Esophagus muscularis mucosa (tissue), 4 donors: ENCODE measurements at places on chromosomes 5 and 9. TPM values are rescaled to one million over a fixed set of nuclear protein-coding genes. Genes with fewer than 3 reads are reported as not detected.
A peak's percentile ranks its signal among the peaks of the same experiment; 100 is the strongest.

BICD2 gene
- total RNA-seq = 44.0 TPM

ZNF462 gene
- 34.5 TPM for total RNA-seq

C9orf153 gene
- 0.46 TPM for total RNA-seq

SEC61B gene
- total RNA-seq = 66.3 TPM

IL3 gene
- not detected for total RNA-seq

GRCh38 chr5:150658699-150659265, 2.3 kb upstream of the MYOZ3 start:
- H3K4me3 ChIP-seq = no peak overlapping the region
- no peak overlapping the region for H3K27ac ChIP-seq

- H3K27ac ChIP-seq = peak overlapping the region; percentile 7
- peaks cover 13% of the 10 kb centered on the region for H3K4me1 ChIP-seq
- H3K4me3 ChIP-seq = no peak overlapping the region
- H3K27me3 ChIP-seq = no peaks in the 10 kb centered on the region
Observed at GRCh38 chr5:138937392-138938387, 62.6 kb upstream of the LRRTM2 start.

GRCh38 chr5:153831973-153832372, 206.7 kb downstream of the FAM114A2 start:
- no peak overlapping the region for H3K4me3 ChIP-seq
- no peaks in the 10 kb centered on the region for H3K4me1 ChIP-seq

DNA sequence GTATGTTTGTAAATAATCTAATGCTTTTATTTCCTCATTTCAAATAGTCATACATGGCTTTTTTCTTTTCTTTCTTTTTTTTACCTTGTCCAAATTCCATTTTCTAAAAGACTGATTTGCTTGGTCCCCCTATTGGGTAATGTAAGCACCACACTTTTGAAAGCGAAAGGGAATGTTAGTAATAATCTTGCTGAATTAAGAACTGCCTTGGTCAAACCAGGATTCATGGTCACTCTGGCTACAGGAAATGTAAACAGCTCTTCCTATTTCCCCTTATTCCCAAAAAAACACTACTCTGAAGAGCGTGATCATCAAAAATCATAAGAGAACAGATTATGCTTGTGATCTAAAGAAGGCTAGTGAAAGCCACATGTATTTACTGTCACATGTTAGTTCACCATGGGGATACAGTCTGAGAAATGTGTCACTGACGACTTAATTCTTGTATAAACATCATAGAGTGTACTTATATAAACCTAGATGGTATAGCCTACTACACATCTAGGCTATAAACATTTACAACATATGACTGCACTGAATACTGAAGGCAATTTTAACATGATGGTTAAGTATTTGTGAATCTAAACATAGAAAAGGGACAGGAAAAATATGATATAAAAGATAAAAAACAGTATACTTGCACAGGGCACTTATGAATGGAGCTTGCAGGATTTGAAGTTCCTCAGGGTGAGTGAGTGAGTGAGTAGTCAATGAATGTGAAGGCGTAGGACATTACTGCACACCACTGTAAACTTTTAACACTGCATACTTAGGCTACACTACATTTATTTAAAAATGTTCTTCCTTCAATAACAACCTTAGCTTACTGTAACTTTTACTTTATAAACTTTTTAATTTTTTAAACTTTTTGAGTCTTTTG, 75.3 kb downstream of the HMGCR start:
- H3K4me1 ChIP-seq = no peaks in the 10 kb centered on the region
- H3K27ac ChIP-seq = no peak overlapping the region
- H3K27me3 ChIP-seq = no peaks in the 10 kb centered on the region
- no peak for DNase-seq
- no peak overlapping the region for H3K4me3 ChIP-seq
